Adrenal gland (tissue), 19 donors: ENCODE measurements at places on chromosomes 7 and 10. TPM values are rescaled to one million over a fixed set of nuclear protein-coding genes. Genes with fewer than 3 reads are reported as not detected.

Gene ZCWPW1
- total RNA-seq = 5.8 TPM

Gene CRTAC1
- total RNA-seq = not detected

Gene COBL
- total RNA-seq = 0.71 TPM

- no peak overlapping the region for H3K27ac ChIP-seq
- H3K4me3 ChIP-seq = no peak overlapping the region
- no peaks in the 10 kb centered on the region for H3K36me3 ChIP-seq
- H3K27me3 ChIP-seq = no peaks in the 10 kb centered on the region
- H3K4me1 ChIP-seq = no peaks in the 10 kb centered on the region
Measured at GRCh38 chr7:14834456-14834855, 68.1 kb downstream of the DGKB start.

- no peaks in the 10 kb centered on the region for H3K36me3 ChIP-seq
- H3K27me3 ChIP-seq = peaks cover 7% of the 10 kb centered on the region
- no peak overlapping the region for H3K27ac ChIP-seq
- no peak overlapping the region for H3K4me3 ChIP-seq
- DNase-seq = peak; percentile 9
Measured at GRCh38 chr10:89164080-89164479, 43.0 kb downstream of the CH25H start.

DNA sequence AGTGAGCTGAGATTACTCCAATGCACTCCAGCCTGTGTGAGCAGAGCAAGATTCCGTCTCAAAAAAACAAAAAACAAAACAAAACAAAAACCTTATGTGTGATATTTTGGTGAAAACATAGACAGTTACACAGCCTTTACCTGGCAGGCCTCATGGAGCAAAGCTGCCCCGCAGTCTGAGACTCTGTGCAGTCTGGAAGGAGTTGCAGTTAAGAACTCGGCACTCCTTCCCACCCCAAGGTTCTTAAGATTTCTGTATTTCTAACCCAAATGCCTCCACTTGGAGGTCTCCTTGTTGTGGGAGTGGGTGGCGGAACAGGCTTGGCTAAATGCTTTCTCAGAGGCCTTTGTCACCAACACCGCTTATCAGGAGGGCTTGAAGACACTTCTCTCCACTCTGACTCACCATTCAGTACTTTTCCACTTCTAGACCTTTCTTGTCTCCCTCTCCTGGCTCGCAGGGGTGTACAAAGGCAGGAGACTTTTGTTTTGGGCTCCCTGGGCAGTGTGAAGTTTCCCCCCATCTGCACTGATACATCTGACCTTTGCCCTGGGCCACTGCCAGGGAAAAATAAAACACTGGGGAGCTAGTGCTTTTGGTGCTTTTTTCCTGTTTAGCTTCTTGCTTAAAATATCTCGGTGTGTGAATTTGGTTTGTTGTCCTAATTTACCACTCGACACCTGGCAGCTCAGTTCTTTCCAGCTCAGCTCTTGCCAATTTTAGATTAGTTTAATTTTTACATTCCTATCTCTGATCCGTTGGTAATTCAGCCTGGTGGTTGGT is 51.3 kb upstream of the MAGI2 start:
- H3K27me3 ChIP-seq = no peaks in the 10 kb centered on the region
- H3K27ac ChIP-seq = no peak overlapping the region
- no peaks in the 10 kb centered on the region for H3K4me1 ChIP-seq
- DNase-seq = peak; percentile 2
- H3K4me3 ChIP-seq = no peak overlapping the region

- H3K4me1 ChIP-seq = no peaks in the 10 kb centered on the region
- H3K4me3 ChIP-seq = no peak overlapping the region
- H3K27me3 ChIP-seq = no peaks in the 10 kb centered on the region
- no peak for DNase-seq
- H3K27ac ChIP-seq = no peak overlapping the region
Measured at GRCh38 chr7:149313981-149314380, 52.0 kb downstream of the ZNF783 start.

GRCh38 chr10:80544316-80544953 is 6.7 kb downstream of the SH2D4B start:
- no peaks in the 10 kb centered on the region for H3K27me3 ChIP-seq
- no peak overlapping the region for H3K27ac ChIP-seq
- no peak for DNase-seq

GRCh38 chr10:43220657-43221418 is 46.0 kb downstream of the RASGEF1A start:
- no peak overlapping the region for H3K27ac ChIP-seq
- no peaks in the 10 kb centered on the region for H3K36me3 ChIP-seq
- no peak overlapping the region for H3K4me3 ChIP-seq
- peaks cover 8% of the 10 kb centered on the region for H3K4me1 ChIP-seq

- no peaks in the 10 kb centered on the region for H3K4me1 ChIP-seq
- DNase-seq = no peak
- H3K27me3 ChIP-seq = no peaks in the 10 kb centered on the region
- H3K4me3 ChIP-seq = no peak overlapping the region
- no peak overlapping the region for H3K27ac ChIP-seq
Measured at GRCh38 chr7:49639808-49640207, 133.6 kb upstream of the VWC2 start.

- no peak overlapping the region for H3K27ac ChIP-seq
- DNase-seq = no peak
- no peaks in the 10 kb centered on the region for H3K36me3 ChIP-seq
- no peaks in the 10 kb centered on the region for H3K27me3 ChIP-seq
Measured at GRCh38 chr7:26140380-26140779, 11.6 kb upstream of the NFE2L3 start.

- DNase-seq = no peak
- H3K4me1 ChIP-seq = peaks cover 7% of the 10 kb centered on the region
- H3K27ac ChIP-seq = no peak overlapping the region
- H3K36me3 ChIP-seq = peaks cover 11% of the 10 kb centered on the region
Measured at GRCh38 chr7:111736552-111736874, 174.2 kb upstream of the IMMP2L start.

DNA sequence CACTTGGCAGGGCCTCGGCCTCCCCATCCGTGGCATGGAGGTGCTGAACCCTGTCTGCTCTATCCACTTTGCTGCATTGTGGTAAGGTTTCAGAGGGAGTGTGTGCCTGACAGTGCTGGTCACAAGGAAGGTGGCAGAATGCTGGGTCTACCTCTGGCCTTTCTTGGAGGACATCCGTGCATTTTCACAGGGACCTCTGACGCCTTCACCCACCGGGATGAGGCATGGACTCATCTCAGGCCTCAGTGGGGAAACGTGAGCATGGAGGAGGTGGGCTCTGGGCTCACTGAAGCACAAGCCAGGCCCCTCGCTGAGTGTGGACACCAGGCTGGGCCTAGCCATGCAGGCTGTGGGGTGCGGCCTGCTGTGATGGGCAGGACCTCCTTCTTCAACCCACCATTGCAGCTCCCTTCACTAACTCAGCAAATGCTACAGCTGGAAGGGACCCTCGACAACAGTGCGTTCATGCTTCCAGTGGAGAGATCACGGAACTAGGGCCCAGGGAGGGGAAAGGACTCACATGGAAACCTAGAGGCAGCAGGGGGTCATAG is 8.6 kb downstream of the TBATA start:
- no peaks in the 10 kb centered on the region for H3K27me3 ChIP-seq
- H3K4me1 ChIP-seq = no peaks in the 10 kb centered on the region
- H3K4me3 ChIP-seq = no peak overlapping the region
- H3K27ac ChIP-seq = no peak overlapping the region
- no peak for DNase-seq

DNA sequence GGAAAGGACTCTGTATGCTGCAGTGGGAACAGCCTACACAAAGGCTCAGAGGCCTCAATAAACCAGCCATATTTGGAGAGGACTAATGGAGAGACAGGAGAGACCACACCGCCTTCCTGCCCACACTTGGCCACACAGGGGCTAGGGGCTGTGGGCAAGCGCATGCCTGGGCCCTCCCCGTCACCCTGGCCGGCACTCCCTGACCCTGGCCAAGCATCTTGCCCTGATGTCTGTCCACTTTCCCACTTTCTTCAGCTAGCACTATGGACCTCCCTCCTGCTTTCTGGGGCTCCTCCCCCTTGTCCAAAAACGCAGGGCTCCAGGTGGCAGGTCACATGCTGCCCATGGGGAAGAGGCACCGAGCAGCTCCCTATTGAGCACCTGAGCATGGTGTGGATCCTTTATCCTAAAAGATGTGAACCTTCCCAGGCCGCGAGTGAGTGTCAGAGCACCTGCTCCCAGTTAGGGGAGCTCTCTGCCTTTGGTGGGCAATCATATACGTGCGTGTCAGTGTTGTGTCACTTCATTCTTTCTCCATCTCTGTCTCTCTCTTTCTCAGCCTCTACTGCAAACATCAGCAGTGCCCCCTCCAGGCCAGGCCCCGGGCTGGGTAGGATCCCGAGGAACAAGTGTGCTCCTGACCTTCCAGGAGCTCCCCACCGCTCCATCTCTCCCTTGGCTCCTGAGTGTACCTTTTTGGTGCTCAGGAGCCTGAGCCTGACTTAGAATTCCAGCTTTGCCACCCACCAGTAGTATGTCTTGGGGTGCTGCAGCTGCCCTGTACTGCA is 74.0 kb downstream of the ZMIZ1 start:
- no peaks in the 10 kb centered on the region for H3K27me3 ChIP-seq
- no peak overlapping the region for H3K4me3 ChIP-seq
- peak overlapping the region; percentile 89 for H3K27ac ChIP-seq
- DNase-seq = no peak
- no peaks in the 10 kb centered on the region for H3K36me3 ChIP-seq

- no peaks in the 10 kb centered on the region for H3K36me3 ChIP-seq
Measured at GRCh38 chr10:47301833-47302232, 1.8 kb downstream of the GDF10 start.

- peak within 1 kb of the TSS; percentile 51 for H3K4me3 ChIP-seq
- no peaks in the 10 kb centered on the region for H3K36me3 ChIP-seq
- H3K27me3 ChIP-seq = no peaks in the 10 kb centered on the region
Measured at GRCh38 chr10:23095404-23095965, at the start of gene MSRB2. MSRB2 (plus strand) TSS chr10:23095579; CDS start chr10:23095609, 30 bp downstream.

DNA sequence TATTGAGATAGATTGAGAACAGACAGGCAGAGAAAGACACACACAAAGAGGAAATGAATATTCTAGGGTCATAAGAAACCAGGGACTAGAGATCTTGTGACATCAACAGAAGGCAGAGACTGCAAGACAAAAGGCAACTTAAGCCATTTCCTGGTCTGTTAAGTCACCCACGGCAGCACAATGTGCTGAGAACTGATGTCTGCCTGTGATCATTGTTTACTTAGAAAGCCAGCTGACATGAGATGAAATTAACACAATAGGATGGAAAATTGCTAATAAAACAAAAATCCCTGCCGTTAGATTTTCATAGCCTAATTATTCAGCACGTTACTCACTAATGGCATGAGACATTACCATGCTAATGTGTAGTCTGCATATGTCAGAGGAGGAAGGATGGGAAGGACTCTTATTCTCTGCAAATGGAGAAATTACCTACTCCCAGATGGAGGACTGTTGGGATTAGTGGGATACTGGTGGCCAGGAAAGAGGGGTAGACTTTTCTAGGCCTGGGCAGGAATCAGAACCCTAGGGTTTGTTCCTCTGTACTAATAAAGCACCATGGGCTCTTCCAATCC is 191.3 kb upstream of the PODXL start:
- DNase-seq = no peak
- no peak overlapping the region for H3K4me3 ChIP-seq
- H3K4me1 ChIP-seq = no peaks in the 10 kb centered on the region
- no peaks in the 10 kb centered on the region for H3K27me3 ChIP-seq

GRCh38 chr7:3670898-3671297 is 369.8 kb downstream of the SDK1 start:
- no peaks in the 10 kb centered on the region for H3K27me3 ChIP-seq
- no peaks in the 10 kb centered on the region for H3K4me1 ChIP-seq
- no peak overlapping the region for H3K27ac ChIP-seq
- H3K36me3 ChIP-seq = no peaks in the 10 kb centered on the region
- H3K4me3 ChIP-seq = no peak overlapping the region

DNA sequence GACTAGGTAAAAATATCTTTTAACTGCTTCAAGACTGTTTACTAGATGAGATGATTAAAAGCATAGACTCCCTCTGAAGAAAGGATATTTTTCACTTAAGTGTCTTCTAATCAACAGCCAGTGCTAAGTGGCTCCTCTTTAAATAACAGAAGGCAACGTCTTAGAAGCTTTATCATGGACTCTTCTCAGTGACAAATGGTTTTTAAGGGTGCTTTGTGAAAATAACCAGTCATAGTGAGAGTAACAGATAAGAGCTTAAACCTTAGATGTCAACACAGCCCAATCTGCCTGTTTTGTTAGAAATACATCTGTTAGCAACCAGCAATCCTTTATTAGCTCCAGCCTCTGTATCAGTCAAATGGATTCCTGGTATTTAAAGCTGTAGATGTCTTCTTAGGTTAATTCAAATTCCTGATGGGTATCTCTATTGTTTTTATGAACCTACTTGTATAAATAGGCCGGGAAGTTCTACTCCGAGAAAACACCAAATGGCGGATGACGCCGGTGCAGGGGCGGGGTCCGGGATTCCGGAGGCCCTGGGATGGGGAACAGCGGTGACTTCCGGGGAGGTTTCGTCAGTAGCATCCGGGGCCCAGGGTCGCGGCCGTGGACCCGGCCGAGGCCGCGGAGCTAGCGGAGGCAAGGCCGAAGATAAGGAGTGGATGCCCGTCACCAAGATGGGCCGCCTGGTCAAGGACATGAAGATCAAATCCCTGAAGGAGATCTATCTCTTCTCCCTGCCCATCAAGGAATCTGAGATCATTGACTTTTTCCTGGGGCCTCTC is 285.4 kb downstream of the GPR37 start:
- no peak overlapping the region for H3K27ac ChIP-seq
- H3K4me3 ChIP-seq = no peak overlapping the region
- no peaks in the 10 kb centered on the region for H3K27me3 ChIP-seq

- H3K4me3 ChIP-seq = no peak overlapping the region
- H3K27me3 ChIP-seq = no peaks in the 10 kb centered on the region
- DNase-seq = no peak
- no peak overlapping the region for H3K27ac ChIP-seq
- no peaks in the 10 kb centered on the region for H3K36me3 ChIP-seq
- H3K4me1 ChIP-seq = no peaks in the 10 kb centered on the region
Measured at GRCh38 chr7:435630-436366, 83.8 kb downstream of the PDGFA start.

DNA sequence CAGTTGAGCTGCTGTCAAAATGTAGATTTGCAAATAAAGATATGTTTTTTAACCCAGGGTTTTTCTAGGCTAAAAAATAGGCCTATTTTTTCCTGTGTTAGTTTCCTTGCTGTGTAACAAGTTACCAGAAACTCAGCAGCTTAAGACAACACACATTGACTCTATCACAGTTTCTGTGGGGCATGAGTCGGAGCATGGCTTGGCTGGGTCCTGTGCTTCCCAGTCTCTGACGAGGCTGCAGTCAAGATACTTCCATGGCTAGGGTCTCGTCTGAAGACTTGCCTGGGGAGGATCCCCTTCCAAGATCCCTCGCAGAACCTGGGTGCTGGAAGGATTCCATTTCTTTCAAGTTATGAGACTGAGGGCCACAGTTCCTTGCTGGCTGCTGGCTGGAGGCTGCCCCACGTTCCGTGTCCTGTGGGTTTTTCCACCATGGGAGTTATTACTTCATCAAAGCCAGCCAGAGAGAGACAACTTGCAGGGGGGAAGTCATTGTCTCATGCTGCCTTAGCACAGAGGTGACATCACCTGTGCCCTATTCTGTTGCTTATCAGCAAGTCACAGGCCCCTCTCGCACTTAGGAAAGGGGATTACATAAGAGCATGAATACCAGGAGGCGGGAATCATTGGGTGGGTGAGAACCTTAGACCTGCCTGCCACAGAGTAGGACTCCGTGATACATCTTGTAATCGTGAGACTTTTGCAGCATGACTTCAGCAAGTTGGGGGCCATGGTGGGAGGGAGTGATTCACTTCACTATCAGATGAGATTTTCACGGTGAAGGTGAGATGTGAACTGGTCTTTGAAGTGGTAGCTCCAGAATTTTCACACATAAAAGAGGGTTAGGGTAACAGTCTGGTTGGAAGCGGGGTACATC is 77.9 kb downstream of the CCNY start:
- H3K36me3 ChIP-seq = no peaks in the 10 kb centered on the region
- H3K27me3 ChIP-seq = no peaks in the 10 kb centered on the region
- no peak overlapping the region for H3K27ac ChIP-seq
- H3K4me1 ChIP-seq = no peaks in the 10 kb centered on the region
- DNase-seq = peak; percentile 24
